IgD-negative memory B cell (primary cell): ENCODE measurements at places on chromosomes 6 and 20. TPM values are rescaled to one million over a fixed set of nuclear protein-coding genes. Genes with fewer than 3 reads are reported as not detected.

The PRDM13 gene
- polyA plus RNA-seq, result not detected

The C4B gene
- polyA plus RNA-seq, result not detected

The SRSF12 gene
- 0.41 TPM for polyA plus RNA-seq

The TENT5A gene
- 4.2 TPM for polyA plus RNA-seq

The BNIP5 gene
- polyA plus RNA-seq, result not detected

The TGM2 gene
- polyA plus RNA-seq, result 7.1 TPM

The STX11 gene
- polyA plus RNA-seq, result 11.5 TPM

The PTK6 gene
- polyA plus RNA-seq, result 1.3 TPM

The BTN1A1 gene
- polyA plus RNA-seq, result 3.7 TPM

The SNPH gene
- polyA plus RNA-seq, result 1.3 TPM

The TRIM38 gene
- 23.7 TPM for polyA plus RNA-seq

The MCM8 gene
- 0.93 TPM for polyA plus RNA-seq

The NOTCH4 gene
- 4.9 TPM for polyA plus RNA-seq

The MLN gene
- polyA plus RNA-seq, result not detected

The NR2E1 gene
- not detected for polyA plus RNA-seq

The MMP24 gene
- 0.09 TPM for polyA plus RNA-seq

The TNFRSF21 gene
- 0.31 TPM for polyA plus RNA-seq

The MUC21 gene
- not detected for polyA plus RNA-seq

The APOBEC2 gene
- 0.33 TPM for polyA plus RNA-seq

The SMLR1 gene
- polyA plus RNA-seq, result not detected

The TREML2 gene
- polyA plus RNA-seq, result 12.4 TPM

The ZBTB9 gene
- 9.0 TPM for polyA plus RNA-seq
